Activated T-cell treated with anti-CD3 and anti-CD28 coated beads, Interleukin-2, amount 50 U/mL, for 72 hours (primary cell): ENCODE measurements at places on chromosomes 2 and 18.
A peak's percentile ranks its signal among the peaks of the same experiment; 100 is the strongest.

DNA sequence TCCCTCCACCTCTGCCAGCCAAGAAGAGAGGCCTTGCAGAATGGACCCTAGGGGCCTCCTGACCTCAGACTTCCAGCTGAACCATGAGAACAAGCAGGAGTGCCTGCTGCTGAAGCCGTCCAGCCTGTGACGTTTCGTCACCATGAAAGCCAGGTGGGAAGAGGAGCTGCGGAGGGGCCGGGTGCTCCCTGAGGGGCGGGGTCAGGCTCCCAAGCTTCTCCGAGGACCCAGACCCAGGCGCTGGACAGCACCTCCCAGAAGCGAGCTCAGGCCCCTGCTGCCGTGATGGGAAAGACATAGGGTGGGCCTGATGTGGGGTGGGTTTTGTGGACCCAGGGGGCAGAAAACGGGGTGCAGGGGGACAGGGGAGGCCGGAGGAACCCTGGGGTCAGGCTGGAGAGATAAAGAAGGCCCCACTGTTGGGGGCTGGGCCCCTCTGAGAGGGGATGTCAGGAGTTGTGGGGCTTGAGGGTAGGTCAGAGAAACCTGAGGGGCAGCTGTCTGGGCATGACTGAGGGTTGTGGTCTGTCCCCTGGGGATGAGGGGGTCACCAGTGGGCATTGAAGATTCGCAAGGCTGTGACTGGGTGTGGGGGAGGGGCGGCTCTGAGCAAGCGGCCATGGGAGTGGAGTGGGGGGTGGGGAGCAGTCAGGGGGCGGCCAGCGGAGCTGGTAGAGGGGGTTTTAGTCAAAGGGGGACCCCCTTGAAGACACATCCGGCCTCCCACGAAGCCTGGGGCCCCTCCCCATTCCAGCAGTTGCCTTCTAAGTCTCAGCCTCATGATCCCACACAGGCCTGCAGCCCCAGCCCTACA is 73.4 kb upstream of the ODC1 start:
- DNase-seq = no peak

GRCh38 chr18:61965311-61965710 is 72.5 kb upstream of the RNF152 start:
- DNase-seq = no peak

DNA sequence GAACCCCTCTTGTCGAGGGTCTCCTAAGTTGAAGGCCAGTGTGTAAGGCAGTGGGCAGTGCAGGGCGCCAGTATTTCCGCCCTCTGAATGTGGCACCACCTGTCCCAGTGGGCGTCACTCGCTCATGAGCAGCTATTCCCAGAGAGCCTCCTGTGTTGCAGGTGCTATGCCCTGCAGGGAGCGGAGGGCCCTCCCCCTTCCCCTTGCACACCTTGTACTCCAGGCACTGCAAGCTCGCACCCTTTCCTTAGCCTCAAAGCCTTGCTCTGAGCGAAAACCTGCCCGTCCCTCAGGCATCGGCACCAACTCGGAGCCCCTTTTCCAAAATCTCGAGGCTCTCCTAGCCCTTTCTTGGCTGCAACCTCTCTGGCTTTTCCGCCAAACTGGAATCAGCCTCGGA is 282.7 kb downstream of the AGAP1 start:
- DNase-seq = no peak

DNA sequence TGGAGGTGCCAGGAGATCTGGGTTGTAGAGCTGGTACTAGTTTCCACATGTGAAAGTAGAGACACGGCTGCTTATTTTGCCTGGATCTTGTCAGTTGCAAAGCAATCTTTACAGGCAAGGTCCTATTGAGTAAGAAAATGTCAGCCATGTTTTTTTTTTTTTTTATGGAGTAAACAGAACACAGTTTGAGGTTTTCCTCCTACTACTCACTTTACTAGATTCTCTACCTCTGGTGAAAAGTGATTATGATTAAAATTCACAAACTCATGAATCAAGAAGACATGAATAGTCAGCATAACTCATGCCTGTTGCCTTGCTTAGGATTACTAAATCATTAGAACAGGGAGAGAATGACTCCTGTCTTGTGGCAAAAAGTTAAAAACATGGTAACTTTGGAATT is 70.1 kb upstream of the PNPT1 start:
- DNase-seq = no peak

- no peak for DNase-seq
Measured at GRCh38 chr2:9781252-9781651, 62.0 kb upstream of the TAF1B start.

DNA sequence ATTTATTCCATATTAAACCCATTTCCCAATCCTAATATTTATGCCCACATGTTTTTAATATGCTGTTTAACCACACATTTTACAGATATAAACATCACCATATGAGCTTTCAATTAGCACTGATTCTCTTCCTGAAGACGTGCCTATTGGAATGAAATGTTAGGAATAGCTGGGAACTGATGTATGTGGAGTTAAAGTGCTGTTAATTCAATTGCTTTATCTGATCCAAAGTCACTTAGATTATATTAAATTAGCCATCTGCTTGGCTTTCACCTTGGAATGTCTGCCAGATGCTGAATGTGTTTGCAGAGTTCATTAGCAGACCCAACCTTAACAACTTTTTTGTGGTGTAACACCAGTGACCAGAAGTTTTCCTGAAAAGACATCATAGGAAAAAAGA is 942.9 kb upstream of the KLHL29 start:
- no peak for DNase-seq

GRCh38 chr2:74843899-74844298 is 10.0 kb downstream of the HK2 start:
- peak; percentile 46 for DNase-seq

DNA sequence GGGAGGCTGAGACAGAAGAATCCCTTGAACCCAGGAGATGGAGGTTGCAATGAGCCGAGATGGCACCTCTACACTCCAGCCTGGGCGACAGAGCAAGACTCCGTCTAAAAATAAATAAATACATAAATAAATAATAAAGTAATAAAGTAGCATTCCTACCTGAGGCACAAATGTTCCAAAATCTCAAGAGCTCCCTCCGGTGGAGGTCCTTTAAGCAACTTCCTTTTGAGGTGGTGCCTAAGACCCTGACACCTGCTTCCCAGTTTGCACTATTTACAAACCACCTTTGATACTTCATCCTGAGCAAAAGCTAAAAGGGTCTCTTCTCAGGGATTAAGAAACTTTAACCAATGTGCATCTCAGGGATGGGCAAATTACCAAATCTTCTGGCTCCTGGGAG is 505.1 kb downstream of the CNTNAP5 start:
- no peak for DNase-seq

GRCh38 chr2:140383781-140384180 is 1603.6 kb upstream of the NXPH2 start:
- no peak for DNase-seq

- no peak for DNase-seq
Measured at GRCh38 chr2:164220265-164220664, 401.0 kb downstream of the GRB14 start.

- no peak for DNase-seq
Measured at GRCh38 chr2:127176371-127177311, 43.5 kb downstream of the CYP27C1 start.

DNA sequence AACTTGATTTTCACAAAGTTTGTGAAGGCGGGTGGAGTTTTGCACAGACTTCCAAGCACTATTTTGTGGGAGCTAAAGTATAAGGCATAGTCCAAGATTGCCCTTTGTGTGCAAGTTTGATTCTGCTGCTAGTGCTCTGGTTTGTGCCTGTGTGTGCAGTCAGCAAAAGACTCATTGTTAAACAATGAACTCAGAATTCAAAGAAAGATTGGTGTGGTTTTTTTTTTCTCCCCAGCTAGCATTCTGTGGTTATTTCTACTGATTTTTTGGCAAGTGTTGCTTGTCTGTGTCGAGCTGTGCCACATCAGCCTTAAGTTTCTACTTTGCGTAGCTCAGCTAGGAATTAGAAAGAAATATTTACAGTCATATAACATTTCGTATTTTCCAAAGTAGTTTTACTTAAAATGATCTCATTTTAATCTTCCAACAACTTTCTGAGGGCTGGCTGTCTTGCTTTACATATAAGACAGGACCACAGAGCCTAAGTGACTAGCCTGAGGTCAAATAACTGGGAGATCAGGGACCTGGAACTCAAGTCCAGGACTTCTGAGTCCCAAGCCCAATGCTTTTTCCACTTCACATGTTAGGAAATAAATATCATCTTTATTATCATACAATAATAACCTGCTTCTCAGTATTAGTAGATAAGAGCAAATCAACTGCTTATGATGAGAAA is 69.8 kb downstream of the BABAM2 start:
- DNase-seq = no peak

- DNase-seq = no peak
Measured at GRCh38 chr2:209308415-209308814, 115.4 kb upstream of the MAP2 start.

GRCh38 chr2:106157416-106157815 is 36.7 kb downstream of the UXS1 start:
- DNase-seq = no peak

GRCh38 chr18:49061991-49062831 is 111.4 kb upstream of the SMAD7 start:
- no peak for DNase-seq

DNA sequence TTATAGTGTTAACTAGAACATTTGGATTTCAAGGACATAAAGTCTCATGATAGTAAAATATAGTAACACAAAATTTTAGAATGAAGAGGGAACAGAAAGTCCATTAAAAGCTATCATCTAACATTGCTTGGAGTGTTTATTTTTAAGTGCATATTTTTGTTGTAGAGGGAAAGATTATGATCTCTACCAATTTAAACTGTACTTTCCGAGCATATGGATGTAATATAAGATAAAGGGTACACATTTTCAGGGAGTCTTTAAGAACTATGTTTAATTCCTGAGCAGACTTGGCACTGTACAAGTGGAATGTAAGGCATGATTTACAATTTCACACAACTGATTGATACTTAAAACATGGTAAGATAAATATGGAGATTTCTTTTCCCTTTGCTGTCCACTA is 34.2 kb upstream of the ZNF804A start:
- no peak for DNase-seq

GRCh38 chr2:26580151-26580550 is 61.0 kb downstream of the CIB4 start:
- no peak for DNase-seq

DNA sequence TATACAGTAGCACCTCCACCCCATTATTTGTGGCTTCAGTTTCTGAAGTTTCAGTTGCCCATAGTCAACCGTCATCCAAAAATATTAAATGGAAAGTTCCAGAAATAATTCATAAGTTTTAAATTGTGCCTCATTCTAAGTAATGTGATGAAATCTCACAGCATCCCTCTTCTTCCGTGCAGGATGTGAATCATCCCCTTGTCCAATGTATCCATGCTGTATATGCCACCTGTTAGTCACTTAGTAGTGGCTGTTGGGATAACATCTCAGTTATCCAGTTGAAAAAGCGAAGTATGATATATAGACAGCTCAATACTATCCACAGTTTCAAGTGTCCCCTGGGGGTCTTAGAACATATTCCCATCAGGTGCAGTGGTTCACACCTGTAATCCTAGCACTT is 119.1 kb upstream of the OTX1 start:
- no peak for DNase-seq

DNA sequence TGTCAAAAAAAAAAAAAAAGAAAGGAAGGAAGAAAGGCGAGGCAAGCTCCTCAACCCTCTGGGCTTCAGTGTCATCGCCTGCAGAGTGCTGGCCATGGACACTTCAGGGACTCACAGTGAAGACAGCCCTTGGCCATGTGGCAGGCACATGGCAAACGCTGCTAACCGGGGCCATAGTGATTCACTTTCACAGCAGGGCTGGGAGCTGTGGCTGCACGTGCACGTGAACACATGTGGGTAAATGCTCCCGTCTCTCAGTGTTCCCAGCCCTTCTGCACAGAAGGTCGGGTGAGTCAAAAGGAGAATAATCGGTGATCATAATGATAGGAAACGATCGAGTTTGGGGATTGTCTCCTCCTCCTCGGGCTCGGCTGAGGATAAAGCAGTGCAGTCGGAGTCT is 46.1 kb upstream of the UBE2F start:
- DNase-seq = no peak

DNA sequence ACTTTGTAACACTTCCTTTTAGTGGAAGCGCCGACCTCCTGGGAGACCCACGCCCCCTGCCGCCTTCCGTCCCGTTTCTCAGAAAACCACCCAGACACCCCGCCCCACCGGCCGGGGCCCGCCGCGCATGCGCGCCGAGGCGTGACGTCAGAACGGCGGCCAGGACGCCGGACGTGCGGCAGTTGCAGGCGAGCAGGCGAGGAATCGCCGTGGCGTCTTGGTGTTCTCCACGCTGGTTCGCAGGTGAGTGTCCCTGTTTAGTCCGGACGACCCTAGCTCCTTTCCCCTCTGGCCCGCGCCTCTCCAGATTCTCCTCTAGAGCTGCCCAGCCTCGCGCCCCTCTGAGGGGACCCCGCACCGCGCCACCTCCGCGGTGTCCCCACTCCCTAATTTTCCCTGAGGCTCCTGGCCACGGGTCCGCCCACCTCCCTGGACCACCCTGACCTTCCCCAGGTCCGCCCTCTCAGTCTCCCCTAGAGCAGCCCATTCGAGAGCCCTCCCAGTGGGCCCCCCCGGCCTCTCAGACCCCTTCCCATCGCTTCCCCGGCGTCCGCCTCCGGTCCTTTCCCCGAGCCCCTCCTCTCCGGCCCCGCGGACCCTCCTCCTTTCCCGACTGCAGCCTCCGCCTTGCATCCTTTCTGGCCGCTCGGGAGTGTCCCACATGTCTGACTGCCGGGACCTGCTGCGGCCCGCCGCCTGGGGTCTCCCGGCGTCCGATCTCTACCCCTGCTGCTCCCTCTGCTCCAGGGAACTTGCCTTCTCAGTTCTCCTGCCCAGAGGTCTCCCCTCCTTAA is at the start of gene PLEKHB2:
PLEKHB2 (plus strand) TSS at position 181 of the 794 bp plus-strand sequence. CDS start 15,606 bp downstream, outside the sequence.
- DNase-seq = peak; percentile 93

- no peak for DNase-seq
Measured at GRCh38 chr2:178949584-178949983, 100.4 kb downstream of the CCDC141 start.

DNA sequence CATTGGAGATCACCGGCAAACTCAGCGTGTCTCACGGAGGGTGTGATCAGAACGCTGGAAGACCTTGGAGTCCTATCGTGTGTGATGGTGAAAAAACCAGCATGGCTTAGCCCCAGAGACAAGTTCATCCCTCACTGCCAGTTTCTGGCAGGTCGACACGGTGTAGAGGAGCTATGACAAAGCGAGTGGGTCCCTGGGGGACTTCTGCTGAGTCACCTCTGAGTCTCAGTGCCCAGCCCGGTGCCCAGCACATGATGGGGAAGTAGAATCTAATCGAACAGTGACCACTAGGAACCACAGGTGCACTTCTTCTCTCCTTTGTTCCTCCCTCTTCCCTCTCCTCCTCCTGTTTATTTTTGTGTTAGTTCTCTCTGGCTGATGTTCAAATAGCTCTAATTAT is 45.9 kb upstream of the KCNF1 start:
- DNase-seq = no peak

DNA sequence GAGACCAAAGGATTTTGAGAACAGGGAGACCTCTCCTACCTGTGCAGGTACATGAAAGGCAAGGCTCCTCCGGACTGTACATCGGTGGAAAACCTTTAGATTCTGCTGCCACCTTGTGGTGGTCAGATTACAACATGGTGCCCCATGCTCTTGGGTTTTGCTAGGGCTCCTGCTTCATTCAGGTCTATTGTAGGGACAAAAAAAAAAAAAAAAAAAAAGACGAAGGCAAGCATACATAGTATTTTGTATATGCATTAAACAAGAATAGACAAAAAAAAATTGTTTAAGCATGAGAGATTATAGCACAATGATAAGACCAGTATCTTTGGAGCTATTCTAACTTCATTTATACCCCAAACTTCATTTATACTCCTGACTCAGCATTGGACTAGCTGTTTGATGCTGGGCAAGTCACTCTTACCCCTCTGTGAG is 27.4 kb upstream of the SPR start:
- DNase-seq = peak; percentile 62
